ENCODE measurements at places on chromosomes 3 and 15.

GRCh38 chr3:46022909-46023785, 4.1 kb downstream of the XCR1 start:
- no peak overlapping the region for H3K4me3 ChIP-seq
- H3K27me3 ChIP-seq = no peaks in the 10 kb centered on the region
- H3K27ac ChIP-seq = no peak overlapping the region
- no peaks in the 10 kb centered on the region for H3K36me3 ChIP-seq
- DNase-seq = no peak

DNA sequence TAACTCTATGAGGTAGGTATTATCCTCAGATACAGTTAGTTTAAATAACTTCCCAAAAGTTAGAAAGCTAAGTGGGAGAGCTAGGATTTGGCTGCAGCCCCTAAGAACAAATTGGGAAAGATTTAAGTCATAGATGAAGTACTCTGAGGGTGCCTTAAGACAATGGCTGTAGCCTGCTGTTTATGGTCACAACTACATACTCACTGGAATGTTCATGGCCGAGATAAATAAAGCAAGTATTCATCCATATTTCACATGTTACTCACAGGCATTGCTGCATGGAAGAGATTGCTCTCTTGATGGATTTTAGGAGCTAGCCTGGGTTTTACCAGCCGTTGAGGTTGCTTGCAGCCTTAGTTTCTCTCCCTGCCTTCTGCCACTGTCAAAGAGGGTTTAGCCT, 145.0 kb downstream of the CMSS1 start:
- no peaks in the 10 kb centered on the region for H3K27me3 ChIP-seq
- DNase-seq = no peak
- no peaks in the 10 kb centered on the region for H3K36me3 ChIP-seq
- no peaks in the 10 kb centered on the region for H3K4me1 ChIP-seq
- H3K27ac ChIP-seq = no peak overlapping the region

DNA sequence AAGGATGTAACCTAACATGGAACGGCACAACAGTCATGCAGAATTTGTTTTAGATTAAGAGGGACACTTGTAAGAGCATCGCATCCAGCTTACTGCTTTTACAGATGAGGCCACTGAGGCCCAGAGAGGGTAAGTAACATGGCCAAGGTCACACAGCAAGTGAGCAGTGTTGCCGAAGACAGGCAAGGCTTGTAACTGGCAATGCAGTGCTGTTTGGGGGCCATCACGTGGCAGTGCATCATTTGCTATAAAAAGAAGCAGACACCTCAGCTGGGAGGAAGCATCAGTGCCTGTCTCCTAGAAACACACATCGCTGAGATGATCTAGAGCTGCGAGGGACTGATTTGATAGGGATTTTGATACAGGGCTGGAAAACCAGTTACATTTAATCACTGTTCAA, 108.2 kb upstream of the PROK2 start:
- H3K27ac ChIP-seq = no peak overlapping the region
- peaks cover 3% of the 10 kb centered on the region for H3K27me3 ChIP-seq
- DNase-seq = no peak
- no peaks in the 10 kb centered on the region for H3K4me1 ChIP-seq

DNA sequence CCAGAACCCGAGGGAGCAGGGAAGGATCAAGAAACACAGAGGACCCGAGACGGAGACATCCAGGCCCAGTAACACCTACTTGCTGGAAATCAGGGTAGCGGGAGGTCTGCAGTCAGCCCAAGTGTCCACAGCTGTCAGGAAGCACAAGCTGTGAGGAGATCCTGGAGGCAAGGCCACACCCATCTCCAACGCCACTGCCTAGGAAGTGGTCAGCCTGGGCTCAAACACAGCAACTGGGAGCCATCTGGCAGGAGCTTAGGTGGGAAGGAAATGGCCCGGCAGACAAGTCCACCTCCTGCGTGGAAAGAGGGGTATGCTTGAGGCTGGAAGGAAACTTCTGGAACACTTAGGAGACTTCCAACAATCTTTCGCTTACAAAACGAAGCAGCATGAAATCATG, 407.1 kb downstream of the VPS13C start:
- H3K4me3 ChIP-seq = no peak overlapping the region
- H3K27ac ChIP-seq = no peak overlapping the region
- H3K36me3 ChIP-seq = no peaks in the 10 kb centered on the region

- H3K36me3 ChIP-seq = no peaks in the 10 kb centered on the region
- no peak for DNase-seq
- H3K4me3 ChIP-seq = no peak overlapping the region
- H3K4me1 ChIP-seq = no peaks in the 10 kb centered on the region
- H3K27ac ChIP-seq = no peak overlapping the region
- peaks cover 2% of the 10 kb centered on the region for H3K27me3 ChIP-seq
Observed at GRCh38 chr3:152817400-152817799, 17.5 kb upstream of the P2RY1 start.

DNA sequence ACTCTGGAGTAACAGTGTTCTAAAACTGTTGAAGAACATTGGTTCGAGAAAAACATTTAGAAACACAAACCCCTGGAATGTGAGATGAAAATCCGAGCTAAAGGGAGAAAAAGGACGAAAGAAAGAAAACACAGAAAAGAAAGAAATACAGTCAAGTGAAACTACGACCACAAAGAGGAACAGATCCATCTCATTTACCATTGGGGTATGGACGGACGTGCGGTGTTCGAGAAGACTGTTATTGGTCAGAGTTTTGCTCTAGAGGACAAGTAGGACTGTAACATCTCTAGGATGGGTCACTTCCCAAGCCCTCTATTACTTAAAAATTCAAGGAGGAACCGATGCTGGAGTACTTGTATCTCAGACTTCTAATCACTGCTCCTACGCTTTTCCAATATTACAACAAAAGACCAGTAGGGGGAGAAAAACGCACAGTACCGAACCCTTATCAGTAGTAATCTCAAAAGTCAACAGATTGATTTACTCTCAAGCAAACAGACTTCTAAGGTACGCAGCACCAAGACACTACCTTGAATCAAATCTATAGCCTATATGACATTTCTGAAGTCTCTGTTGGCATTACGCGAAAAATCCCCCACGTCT, 1.1 kb upstream of the PIK3CA start:
- H3K4me1 ChIP-seq = peaks cover 36% of the 10 kb centered on the region
- peak overlapping the region; percentile 84 for H3K27ac ChIP-seq
- H3K36me3 ChIP-seq = no peaks in the 10 kb centered on the region
- DNase-seq = peak; percentile 50
- no peaks in the 10 kb centered on the region for H3K27me3 ChIP-seq
- peak overlapping the region; percentile 66 for H3K4me3 ChIP-seq

DNA sequence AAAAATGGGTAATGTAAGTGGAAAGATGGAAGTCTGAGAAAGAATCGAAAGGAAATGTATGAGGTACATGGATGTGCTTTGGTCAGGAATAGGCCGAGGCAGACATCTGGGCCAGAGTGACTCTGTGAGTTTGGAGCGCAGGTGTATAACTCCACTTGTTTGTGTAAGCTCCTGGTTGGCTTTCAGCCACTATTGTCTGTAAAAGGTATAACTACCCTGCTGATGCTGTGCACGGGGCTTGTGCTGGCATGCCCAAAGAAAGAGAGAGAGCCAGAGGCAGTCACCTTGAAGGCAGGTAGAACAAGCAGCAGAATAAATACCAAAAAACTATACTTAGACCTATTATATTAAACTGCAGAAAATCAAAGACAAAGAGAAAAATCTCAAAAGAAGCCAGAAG, 32.7 kb upstream of the CD96 start:
- H3K36me3 ChIP-seq = no peaks in the 10 kb centered on the region
- no peak for DNase-seq
- H3K4me3 ChIP-seq = no peak overlapping the region

GRCh38 chr15:78808550-78808949, 2.7 kb downstream of the ADAMTS7 start:
- H3K36me3 ChIP-seq = no peaks in the 10 kb centered on the region
- peak; percentile 9 for DNase-seq
- no peak overlapping the region for H3K27ac ChIP-seq
- H3K4me1 ChIP-seq = no peaks in the 10 kb centered on the region

DNA sequence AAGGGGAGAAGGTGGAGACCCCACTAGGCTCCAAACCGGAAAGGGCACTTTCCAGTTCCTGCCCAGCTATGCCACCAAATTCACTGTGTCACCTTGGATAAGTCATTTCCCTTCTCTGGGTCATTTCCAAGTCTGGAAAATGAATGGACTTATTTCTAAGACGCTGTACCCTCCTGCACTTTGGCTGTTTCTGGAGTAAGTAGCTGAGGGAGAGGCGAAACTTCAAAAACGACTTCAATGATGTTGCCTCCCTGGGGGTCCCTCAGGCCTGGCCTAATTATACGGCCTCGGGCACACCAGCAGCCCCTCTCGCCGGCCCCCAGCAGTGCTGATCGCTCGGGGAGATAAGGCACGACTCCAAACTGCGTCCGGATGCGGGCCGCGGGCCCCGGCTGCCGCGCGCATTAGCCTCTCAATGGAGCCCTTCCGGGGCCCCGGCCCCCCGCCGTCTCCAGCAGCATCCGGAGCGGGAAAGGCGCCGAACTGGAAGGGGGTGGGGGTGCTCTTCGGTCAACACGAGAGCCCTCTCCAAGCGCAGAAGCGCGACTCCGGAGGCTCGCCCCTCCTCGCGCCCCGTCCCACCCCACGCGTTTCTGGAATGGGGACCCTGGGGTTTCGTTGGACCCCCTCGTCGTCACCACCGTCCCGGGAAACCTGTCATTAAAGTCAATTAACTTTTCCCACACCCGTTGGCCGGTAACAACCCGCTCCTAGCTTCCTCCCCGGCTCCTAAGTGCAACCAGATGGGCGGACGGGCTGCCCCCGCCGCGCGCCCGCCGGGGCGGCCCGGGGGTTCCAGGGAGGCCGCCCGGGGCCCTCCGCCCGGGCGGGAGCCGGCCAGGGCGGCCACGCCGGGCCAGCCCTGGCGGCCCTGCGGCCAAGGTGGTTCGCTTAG, 4.8 kb downstream of the HES1 start:
- H3K4me3 ChIP-seq = no peak overlapping the region
- H3K36me3 ChIP-seq = peaks cover 24% of the 10 kb centered on the region
- H3K4me1 ChIP-seq = peaks cover 75% of the 10 kb centered on the region
- peak overlapping the region; percentile 35 for H3K27ac ChIP-seq

DNA sequence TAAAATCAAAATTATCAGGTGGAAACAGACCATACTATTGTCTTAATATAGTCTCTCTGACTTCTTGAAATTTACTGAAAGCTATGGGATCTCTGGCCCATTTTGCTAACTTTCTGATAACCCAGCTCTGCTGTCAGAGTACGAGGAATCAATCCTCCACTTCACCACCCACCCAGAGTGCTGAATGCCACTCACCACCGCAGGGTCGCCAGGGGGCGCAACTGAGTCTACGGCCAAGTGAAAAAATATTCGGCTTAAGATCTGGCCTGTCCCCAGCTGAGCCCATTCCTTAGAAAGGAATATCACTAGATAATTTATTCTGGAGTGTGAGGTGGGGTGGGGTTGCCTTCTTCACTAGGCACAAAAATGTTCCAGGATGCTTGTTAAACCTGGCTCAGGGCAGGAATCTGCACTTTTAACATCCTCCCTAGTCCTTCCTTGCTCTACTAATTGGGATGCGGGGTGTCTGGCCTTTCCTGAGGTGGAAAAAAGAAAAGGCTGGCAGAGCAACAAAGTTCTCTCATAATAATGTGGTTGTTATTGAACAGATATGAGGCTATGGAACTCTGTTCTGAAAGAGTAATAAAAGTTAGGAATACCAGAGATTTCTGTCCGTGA, 520.6 kb downstream of the MFSD1 start:
- H3K4me3 ChIP-seq = no peak overlapping the region
- H3K4me1 ChIP-seq = no peaks in the 10 kb centered on the region
- peak; percentile 8 for DNase-seq
- no peak overlapping the region for H3K27ac ChIP-seq
- no peaks in the 10 kb centered on the region for H3K36me3 ChIP-seq
- H3K27me3 ChIP-seq = no peaks in the 10 kb centered on the region

DNA sequence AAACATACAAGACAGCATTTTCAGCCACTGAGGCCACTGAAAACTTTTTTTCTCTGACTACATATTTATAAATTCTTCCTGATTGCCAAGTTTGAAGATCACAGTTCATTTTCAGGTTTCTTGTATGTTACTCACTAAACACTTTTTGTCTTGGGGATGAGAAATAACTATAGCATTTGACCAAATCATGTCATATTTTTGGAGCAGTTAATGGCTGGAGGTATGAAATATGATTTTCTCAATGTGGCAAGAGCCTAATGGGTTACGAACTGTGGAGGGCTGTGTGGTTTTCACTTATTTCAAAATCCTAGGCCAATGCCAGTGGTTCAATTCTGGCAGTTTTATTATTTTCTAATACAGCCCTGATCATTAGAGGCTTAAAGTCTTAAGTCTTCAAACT, 64.4 kb downstream of the USP13 start:
- no peak overlapping the region for H3K27ac ChIP-seq
- no peaks in the 10 kb centered on the region for H3K27me3 ChIP-seq
- no peaks in the 10 kb centered on the region for H3K4me1 ChIP-seq
- DNase-seq = no peak

- H3K27me3 ChIP-seq = peaks cover 9% of the 10 kb centered on the region
- no peak overlapping the region for H3K4me3 ChIP-seq
- no peaks in the 10 kb centered on the region for H3K36me3 ChIP-seq
- H3K27ac ChIP-seq = no peak overlapping the region
- H3K4me1 ChIP-seq = peaks cover 8% of the 10 kb centered on the region
- no peak for DNase-seq
Observed at GRCh38 chr3:44516230-44516629, 38.8 kb upstream of the ZNF445 start.

GRCh38 chr15:95016511-95017229, 785.3 kb downstream of the MCTP2 start:
- no peaks in the 10 kb centered on the region for H3K4me1 ChIP-seq
- H3K4me3 ChIP-seq = no peak overlapping the region
- H3K36me3 ChIP-seq = no peaks in the 10 kb centered on the region
- H3K27me3 ChIP-seq = no peaks in the 10 kb centered on the region
- no peak for DNase-seq

- H3K4me3 ChIP-seq = no peak overlapping the region
- no peaks in the 10 kb centered on the region for H3K36me3 ChIP-seq
- DNase-seq = peak; percentile 43
Observed at GRCh38 chr3:133040696-133041523, 2.7 kb downstream of the TMEM108 start.

GRCh38 chr3:123755501-123755900, 128.6 kb downstream of the MYLK start:
- no peaks in the 10 kb centered on the region for H3K36me3 ChIP-seq
- H3K4me3 ChIP-seq = no peak overlapping the region

GRCh38 chr3:50378024-50378423, 18.7 kb upstream of the TMEM115 start:
- no peak for DNase-seq
- no peaks in the 10 kb centered on the region for H3K27me3 ChIP-seq
- no peak overlapping the region for H3K4me3 ChIP-seq
- H3K36me3 ChIP-seq = no peaks in the 10 kb centered on the region
- H3K4me1 ChIP-seq = 0 out of 2 replicates have a peak, but pooled peaks cover 2% of the 10 kb centered on the region

GRCh38 chr3:124333931-124334640, 342.2 kb upstream of the ROPN1 start:
- H3K27me3 ChIP-seq = no peaks in the 10 kb centered on the region
- no peak overlapping the region for H3K4me3 ChIP-seq
- no peak for DNase-seq
- no peak overlapping the region for H3K27ac ChIP-seq
- no peaks in the 10 kb centered on the region for H3K36me3 ChIP-seq

DNA sequence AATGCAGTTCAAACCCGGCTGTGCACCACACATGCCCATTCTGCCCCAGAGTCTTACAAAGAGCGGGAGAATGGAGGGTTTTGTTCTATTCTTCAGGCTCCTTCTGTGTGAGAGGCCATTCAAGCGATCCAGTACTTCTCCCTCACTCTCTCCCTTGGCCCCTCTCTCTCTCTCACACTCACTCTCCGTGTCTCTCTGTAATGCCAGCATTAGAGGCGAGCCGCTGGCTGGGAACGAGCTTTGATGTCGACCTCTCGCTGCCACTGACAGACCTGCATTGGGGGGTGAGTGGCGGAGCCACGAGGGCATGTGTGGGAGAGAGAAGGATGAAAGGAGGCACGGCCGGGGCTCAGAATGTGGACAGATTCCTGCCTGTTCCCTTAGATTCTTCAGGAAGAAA, 231.7 kb upstream of the ARRDC4 start:
- peaks cover 3% of the 10 kb centered on the region for H3K27me3 ChIP-seq
- no peak overlapping the region for H3K4me3 ChIP-seq
